ENCODE measurements at places on chromosomes 3 and 15.

- DNase-seq: no peak
Measured at GRCh38 chr3:61114316-61114953, 136.8 kb downstream of the FHIT start.

DNA sequence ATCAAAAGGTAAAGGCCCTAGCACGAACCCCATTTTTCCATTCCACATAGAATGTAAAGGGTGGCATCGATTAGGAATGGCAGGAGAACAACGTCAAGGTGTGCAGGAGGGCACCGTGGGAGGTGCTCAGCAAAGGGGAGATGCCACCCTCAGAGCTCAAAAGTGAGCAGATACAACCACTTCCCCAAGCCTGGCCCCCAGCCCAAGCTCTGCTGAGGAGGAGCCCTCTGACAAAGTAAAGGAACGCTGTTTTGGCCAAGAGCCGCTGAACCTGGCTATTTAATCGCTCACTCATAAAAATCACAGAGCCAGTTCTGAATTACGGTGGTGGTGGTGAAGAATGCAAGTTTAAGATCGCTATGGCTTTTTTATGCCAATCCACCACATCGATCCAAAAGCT lies 12.4 kb downstream of the GNB5 start:
- no peak for DNase-seq

GRCh38 chr3:160616716-160617115 lies 51.3 kb upstream of the KPNA4 start:
- DNase-seq: no peak

DNA sequence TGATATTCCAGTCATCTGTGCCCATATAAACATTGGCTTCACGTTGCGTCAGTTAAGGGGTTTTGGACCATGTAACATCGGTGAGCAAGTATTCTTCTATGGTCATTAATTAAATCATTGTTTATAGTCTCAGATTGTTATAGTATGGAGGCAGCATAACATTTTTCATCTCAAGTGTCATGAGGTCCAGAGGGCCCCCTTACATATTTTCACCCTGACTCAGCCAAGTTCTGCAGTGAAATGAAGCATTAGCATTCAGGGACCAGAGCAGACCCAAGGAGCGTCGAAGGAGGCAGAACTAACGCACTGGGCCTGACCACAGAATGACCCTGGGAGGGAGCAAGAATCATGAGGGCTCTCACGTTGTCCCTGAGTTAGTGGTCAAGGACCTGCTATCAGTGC lies 171.5 kb downstream of the LRTM1 start:
- DNase-seq: no peak

- no peak for DNase-seq
Measured at GRCh38 chr15:101001056-101001455, 81.9 kb downstream of the LRRK1 start.

GRCh38 chr15:69980341-69981059 lies 117.2 kb downstream of the TLE3 start:
- DNase-seq: no peak

DNA sequence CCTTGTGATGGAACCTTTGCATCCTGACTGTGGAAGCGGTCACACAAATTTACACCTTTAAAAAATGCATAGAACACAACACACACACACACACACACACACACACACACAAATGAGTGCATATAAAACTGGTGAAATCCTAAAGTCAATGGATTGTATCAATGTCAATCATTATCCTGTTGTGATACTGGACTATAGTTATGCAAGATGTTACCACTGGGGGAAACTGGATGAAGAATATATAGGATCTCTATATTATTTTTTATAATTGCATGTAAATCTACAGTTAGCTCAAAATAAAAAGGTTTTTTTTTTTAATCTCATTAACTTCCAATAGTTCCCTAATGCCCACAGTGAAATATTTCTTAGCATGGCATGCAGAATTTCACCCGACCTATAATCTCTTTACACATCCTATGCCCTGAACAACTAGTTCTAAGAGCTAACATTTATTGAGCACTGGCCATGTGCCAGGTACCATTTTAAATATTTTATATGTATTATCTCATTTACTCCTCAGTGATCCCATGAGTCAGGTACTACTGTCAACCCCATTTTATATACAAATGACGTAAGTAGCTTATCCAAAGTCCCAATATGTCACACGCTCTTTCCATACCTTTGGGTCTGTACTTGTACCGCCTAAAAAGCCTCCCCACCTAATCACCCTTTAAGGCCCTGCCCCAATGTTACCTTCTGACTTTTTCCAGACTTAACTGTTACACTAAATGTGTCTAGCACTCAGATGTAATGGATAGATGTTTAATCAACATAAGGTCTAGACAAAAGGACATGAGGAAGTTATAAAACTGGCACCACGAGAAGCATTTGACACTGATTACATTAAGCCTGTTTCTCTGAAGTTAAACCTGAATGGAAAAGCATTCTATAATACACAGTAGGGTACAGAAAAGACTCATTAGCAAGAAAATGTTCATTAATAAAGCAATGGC lies 5.5 kb downstream of the ABCC5 start:
- DNase-seq: no peak

- no peak for DNase-seq
Measured at GRCh38 chr3:46062679-46063078, 35.4 kb upstream of the XCR1 start.

DNA sequence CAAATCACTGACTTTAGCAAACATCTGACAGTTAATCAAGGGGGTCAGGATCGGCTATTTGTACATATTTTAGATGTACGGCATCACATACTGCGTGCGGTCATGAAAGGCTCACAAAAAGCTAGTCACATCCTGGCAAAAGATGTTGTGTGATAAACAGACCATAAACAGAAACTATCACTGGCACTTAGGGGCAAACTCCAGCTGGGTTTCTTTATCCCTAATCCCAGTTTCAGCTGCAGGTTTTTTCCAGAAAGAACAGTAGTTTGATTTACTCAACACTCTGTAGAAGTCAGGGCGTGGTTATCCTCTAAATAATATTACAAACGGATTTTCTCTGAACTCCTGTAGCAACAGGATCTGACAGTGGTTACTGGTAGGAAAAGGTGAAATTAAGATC lies 112.4 kb upstream of the BHLHE40 start:
- no peak for DNase-seq

- DNase-seq: no peak
Measured at GRCh38 chr3:197545101-197545500, 10.7 kb downstream of the BDH1 start.

DNA sequence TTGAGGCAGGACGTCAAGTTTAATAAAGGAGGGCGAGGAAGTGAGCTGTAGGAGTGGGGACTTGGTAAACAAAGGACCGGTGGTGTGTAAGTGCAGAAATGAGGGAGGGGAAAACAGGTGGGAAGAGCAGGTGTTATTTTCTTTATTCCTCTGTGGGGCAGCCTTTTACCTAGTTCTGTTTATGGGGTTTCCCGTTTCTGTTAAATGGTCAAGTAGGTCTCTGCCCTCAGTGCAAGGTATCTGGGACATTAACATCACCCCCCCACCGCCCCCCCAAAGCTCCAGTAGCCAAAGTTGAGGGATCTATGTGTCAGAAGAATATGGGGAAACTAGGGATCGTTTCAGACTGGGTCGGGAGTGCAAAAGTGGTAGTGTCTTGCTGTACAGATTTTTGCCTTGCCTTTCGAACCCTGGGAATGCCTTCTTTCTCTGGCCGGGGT lies 893 bp downstream of the MGA start:
- no peak for DNase-seq

DNA sequence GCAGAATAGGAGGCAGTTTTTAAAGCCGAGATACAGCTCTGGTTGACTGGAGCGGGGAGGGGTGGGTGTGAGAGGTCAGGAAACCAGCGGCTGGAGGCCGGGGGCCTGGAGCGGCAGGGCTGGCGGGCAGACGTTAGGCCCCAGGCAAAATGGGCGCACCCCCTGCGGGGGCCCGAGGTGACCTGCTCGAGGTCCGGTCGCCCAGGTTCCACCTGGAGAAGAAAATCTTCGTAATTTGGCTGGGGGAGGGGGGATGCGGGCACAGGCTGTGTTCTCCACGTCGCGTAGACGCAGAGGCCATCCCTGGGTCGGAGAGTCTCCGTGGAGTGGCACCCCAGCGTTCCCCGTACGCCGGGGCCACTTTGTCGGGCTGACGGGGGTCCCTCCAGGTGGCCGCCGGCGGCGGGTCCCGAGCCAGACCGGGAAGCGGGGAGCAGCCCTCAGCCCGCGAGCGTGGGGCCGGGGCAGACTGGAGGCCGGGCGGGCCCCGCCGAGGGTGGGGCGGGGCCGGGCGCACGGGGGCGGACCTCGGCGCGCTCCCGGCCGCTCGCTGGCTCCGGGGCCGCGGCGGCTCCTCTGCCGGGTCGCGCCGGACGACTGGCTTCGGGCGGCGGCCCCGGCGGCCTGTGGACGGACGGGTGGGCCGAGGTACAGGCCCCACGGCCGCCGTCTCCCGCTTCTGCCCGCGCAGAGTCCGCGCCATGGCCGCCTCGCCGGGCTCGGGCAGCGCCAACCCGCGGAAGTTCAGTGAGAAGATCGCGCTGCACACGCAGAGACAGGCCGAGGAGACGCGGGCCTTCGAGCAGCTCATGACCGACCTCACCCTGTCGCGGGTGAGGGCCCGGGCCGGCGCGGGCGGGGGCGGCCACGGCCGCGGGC lies at the start of gene CRTC3:
Gene CRTC3, plus strand, starts transcription at position 553 of the 879 bp plus-strand sequence. Its CDS starts 149 bp downstream, at position 702.
- DNase-seq: no peak

DNA sequence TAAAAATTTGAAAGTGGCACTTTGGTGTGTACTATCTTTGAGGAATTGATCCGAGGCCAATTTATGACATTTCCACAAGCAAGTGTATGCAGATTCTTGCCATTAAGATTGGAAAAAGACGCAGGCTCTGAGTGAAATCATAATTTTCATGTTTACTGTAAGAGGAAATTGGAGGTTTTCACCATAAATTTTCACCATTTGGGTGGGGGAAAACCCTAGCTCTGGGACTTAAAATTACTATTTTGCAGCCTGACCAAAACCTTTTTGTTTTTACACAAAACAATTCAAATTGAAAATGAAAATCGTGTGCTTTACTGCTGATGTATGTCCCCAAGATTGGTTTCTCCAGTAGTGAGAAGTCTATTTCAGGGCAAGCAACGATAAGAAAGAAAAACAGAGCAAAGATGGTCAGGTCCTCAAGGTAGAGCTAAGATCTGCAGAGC lies 282.6 kb downstream of the FOXP1 start:
- no peak for DNase-seq

DNA sequence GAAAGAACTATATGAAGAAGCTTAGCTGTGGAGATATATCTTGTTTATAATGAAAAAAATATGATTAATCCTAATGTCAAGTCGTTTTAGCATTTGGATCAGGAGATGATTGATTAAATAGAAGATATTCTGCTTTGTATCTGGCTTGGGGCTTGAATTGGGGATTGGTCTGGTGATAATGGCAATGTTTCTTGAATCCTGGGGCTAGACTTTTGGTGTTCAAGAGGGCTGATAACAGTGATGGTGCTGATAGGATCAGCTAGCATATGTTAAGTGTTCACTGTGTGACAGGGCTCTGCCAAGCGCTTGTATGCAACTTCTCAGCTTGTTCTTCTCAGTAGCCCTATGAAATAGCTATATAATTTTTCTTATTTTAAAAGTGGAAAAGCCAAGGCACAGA lies 20.2 kb downstream of the CNOT10 start:
- no peak for DNase-seq

GRCh38 chr3:54858093-54858785 lies 69.6 kb downstream of the LRTM1 start:
- no peak for DNase-seq

- DNase-seq: no peak
Measured at GRCh38 chr3:17546500-17547255, 195.8 kb downstream of the TBC1D5 start.

- DNase-seq: no peak
Measured at GRCh38 chr3:160473221-160473620, 23.6 kb upstream of the TRIM59 start.

DNA sequence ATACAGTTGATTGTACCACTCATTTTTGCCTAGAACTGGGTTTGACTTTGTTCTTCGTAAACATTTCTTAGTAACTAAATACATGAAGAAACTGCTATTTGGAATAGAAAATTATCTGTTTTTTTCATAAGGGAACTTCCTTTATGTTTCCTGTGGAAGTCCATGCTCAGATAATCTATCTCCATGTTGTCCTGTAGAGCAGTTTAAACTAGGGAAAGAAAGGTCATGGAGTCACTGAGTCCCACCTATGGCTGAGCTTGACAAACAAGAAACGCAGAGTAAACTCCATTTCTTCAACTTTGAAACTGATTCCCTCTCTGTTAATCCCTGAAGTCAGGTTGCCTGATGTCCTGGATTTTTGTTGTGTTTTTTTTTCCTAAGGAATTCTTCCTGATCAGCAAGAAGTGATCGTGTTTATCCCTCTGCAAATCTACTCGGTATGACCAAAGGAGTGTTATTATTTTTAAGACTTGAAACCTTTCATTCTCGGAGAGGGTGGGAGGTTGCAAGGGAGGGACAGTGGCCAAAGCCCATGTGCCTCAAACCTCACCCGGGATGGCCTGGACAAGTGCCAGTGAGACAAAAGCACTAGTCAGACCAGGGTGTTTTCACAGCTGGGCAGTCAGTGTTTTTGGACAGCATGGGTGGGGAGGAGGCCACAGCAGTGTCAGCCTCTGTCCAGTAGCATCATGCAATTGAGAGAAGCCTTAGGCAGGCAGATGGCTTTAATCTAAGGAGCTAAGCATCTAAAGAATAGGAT lies 129.8 kb upstream of the PHLDB2 start:
- DNase-seq: no peak

DNA sequence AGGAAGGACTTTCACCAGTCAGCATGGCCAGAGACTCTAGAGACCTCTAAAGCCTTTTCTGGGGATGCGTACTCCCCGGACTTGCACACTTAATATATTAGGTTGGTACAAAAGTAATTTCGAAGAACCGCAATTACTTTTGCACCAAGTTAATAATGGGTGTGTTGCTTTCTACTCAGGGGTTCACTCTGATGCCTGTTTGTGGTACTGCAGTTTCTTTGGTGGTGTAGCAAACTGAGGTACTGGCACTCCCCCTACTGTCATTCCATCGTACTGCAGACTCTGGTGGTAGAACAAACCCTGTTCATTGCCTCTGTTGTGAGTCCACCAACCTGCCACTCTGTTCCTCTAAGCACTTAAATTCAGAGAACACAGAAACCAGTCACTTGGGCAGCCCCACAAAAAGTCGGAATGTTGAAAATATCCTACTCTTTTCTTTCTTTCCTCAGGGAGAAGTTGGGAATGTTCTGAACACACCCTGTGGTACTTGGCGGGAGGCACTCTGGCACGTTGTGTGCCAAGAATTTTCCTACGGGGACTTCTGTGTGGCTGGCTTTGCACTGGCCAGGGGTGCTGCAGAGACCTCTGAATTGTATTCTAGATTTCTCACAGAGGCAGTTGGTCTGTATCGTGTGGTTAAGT lies 46.3 kb downstream of the GABRG3 start:
- DNase-seq: no peak

DNA sequence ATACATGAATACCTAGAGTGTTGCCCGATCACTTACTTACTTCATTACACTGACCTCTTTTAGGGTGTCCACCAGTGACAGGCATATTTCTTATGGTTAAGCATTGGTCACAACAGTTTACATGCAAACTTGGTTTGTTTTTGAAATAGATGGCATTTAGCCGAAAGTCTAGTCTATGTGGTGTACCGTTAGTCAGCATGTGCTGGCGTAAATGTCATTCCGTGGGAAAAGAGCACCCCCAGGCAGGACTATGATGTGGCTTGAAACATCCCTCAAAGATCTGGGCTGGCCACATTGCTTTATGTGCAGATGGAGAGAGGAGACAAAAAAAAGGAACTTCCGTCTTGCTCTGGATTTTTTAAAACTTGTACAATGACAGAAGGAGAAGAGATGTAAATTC lies 357.0 kb upstream of the ICE2 start:
- no peak for DNase-seq

GRCh38 chr3:72164635-72164978 lies 379.7 kb upstream of the PROK2 start:
- no peak for DNase-seq

- DNase-seq: no peak
Measured at GRCh38 chr3:153853163-153853562, 268.0 kb upstream of the ARHGEF26 start.
